ENCODE measurements at places on chromosomes 6 and 20. TPM values are rescaled to one million over a fixed set of nuclear protein-coding genes. Genes with fewer than 3 reads are reported as not detected.

The CST9L gene
- not detected for total RNA-seq

DNA sequence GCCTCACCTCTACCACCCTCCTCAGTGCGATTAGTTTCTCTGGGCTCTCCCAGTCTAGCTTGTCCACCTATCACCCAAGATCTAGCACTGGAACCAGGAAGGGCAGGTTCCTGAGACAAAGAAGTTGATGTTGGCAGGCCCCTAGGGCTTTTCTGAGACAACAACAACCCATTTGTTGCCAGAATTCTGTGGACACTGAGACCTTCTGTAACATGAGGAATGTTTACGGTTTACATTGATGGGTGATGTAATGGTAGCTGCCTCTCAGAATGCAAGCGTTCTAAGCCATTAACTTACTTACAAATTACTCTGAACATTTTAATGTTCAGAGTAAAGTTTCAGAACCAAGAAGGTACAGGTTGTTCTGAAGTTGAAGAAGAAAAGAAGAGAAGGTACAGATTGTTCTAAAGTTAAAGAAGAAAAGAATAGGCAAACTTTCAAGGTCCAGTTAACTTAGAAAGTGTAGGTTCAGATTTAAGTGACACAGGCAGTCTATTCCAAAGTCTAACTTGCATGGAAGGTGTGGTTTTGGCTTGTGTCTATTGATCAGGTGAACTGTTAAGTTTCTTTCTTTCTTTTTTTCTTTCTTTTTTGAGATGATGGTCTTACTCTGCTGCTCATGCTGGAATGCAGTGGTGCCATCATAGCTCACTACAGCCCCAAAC, 3.7 kb upstream of the MED23 start:
- no peak for DNase-seq

- DNase-seq = peak; percentile 13
Observed at GRCh38 chr6:160221423-160221822, 37.2 kb downstream of the SLC22A2 start.

- DNase-seq = no peak
Observed at GRCh38 chr20:52219441-52219840, 27.9 kb upstream of the ZFP64 start.

DNA sequence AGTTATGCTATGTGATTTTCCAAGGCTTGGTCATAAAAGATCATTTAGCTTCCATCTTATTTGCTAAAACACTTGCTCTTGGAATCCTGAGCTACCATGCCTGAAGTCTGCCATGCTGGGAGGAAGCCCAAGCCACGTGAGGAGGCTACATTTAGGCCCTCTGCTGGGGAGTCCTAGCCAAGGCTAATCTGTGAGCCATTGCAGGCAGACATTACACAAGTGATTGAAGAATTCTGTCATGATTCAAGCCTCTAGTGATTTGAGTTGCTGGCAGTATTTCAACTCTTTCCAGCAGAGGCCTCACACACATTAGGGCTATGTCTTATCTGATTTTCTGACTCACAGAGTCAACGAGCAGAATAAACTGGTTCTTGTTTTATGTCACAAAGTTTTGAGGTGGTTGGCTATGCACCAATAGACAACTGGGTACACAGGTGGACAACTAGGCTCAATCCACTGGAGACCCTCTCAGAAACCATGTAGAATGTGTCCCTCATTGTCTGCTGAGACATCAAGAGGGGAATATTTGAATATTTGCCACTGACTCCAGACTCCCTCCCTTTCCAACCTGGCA, 227.2 kb upstream of the SULF2 start:
- DNase-seq = peak; percentile 92

Measured in A172 (cell line).